NCI-H226 (cell line): ENCODE measurements at places on chromosomes 5 and 9.

- no peak for DNase-seq
Measured at GRCh38 chr9:87742813-87743428, 17.0 kb downstream of the CTSL start.

DNA sequence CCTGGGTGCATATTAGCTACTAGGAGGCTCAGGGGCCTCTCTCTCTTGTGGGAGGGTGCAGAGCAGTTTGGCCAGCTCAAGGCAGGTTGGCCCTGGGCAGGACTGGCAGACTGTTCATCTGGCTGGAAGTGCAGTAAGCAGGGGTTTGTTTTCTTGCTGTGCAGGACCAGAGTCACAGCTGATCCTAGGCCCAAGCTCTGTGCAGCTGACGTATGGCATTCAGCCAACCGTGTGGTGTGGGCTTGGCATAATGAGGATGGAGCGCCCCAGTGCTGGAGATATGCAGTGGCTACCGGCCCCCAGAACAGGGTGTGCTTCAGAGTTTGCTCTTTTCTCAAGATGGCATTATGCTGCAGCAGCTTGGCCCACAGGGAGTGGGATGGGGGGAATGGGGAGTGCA, 31.0 kb upstream of the PHF24 start:
- DNase-seq = no peak

DNA sequence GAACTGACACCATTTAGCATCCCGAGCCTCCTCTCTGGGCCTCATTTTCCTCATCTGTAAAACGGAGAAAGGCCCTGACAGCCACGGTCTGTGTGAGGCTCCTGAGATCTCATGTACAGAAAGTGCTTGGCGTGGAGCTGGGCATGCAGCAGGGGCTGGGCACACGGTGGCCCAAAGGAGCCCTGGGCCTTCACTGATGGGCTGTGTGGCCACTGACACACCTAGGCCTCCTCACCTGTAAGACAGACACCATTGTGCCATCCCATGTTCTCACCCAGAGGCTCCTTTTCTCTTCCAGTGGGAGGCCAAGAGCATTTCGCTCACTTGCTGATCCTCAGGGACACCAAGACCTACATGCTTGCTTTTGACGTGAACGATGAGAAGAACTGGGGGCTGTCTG, 1.6 kb downstream of the ORM1 start:
- no peak for DNase-seq

- DNase-seq = no peak
Measured at GRCh38 chr9:129404621-129405020, 216.3 kb downstream of the C9orf50 start.

- DNase-seq = no peak
Measured at GRCh38 chr5:77937015-77937908, 161.1 kb upstream of the TBCA start.
